Fibroblast of the aortic adventitia (primary cell): ENCODE measurements at places on chromosomes 7 and 10. TPM values are rescaled to one million over a fixed set of nuclear protein-coding genes. Genes with fewer than 3 reads are reported as not detected.

The TYW1B gene
- 0.99 and 1.9 TPM in 2 replicates for total RNA-seq

The RAB18 gene
- 48.5 and 114 TPM in 2 replicates for total RNA-seq

The FAM221A gene
- total RNA-seq: 0.74 and 1.4 TPM in 2 replicates

The CDK5 gene
- total RNA-seq: 16.1 and 28.9 TPM in 2 replicates

The PGAM2 gene
- not detected in 2 replicates for total RNA-seq

The OPALIN gene
- total RNA-seq: not detected in 2 replicates

The MBL2 gene
- total RNA-seq: not detected in 2 replicates

The TBATA gene
- total RNA-seq: not detected in 2 replicates

The CEP55 gene
- 2.7 and 36.9 TPM in 2 replicates for total RNA-seq

The FXYD4 gene
- total RNA-seq: not detected in 2 replicates

The TDRD1 gene
- total RNA-seq: 0.25 and 0.45 TPM in 2 replicates

The SYT15 gene
- under 0.01 and 0.41 TPM in 2 replicates for total RNA-seq

The SCIN gene
- 0.25 and 2.3 TPM in 2 replicates for total RNA-seq

The DAGLB gene
- total RNA-seq: 21.4 and 38.3 TPM in 2 replicates

The DDC gene
- total RNA-seq: not detected in 2 replicates

The IGFBP3 gene
- 287 and 1,278 TPM in 2 replicates for total RNA-seq

The LEP gene
- under 0.01 TPM in 1 of 2 replicates, not detected in the other for total RNA-seq

The C10orf90 gene
- total RNA-seq: 1.1 TPM in 1 of 2 replicates, not detected in the other

The THSD7A gene
- 0.49 and 2.5 TPM in 2 replicates for total RNA-seq

The CYTH3 gene
- 27.1 and 28.2 TPM in 2 replicates for total RNA-seq

The EPHA1 gene
- not detected in 2 replicates for total RNA-seq

The LBX1 gene
- total RNA-seq: 0.08 TPM in 1 of 2 replicates, not detected in the other

The PHKG1 gene
- total RNA-seq: 2.3 and 3.4 TPM in 2 replicates

The PRDX3 gene
- total RNA-seq: 67.0 and 189 TPM in 2 replicates

The ADAM8 gene
- 0.36 TPM in 1 of 2 replicates, not detected in the other for total RNA-seq

The UNCX gene
- not detected in 2 replicates for total RNA-seq

The SPDYE2B gene
- total RNA-seq: 0.16 TPM in 1 of 2 replicates, not detected in the other

The DRGX gene
- total RNA-seq: not detected in 2 replicates

The ACTR3C gene
- 0.54 TPM in 1 of 2 replicates, not detected in the other for total RNA-seq

The NOLC1 gene
- total RNA-seq: 37.2 and 45.3 TPM in 2 replicates

The ZNF736 gene
- 11.5 and 12.0 TPM in 2 replicates for total RNA-seq

The MRPL32 gene
- 28.4 and 53.1 TPM in 2 replicates for total RNA-seq

The JCAD gene
- 2.3 and 27.9 TPM in 2 replicates for total RNA-seq

The LRRC17 gene
- 95.6 and 131 TPM in 2 replicates for total RNA-seq

The SMARCD3 gene
- 44.9 and 59.7 TPM in 2 replicates for total RNA-seq

The FAM25A gene
- total RNA-seq: not detected in 2 replicates

The SLC4A2 gene
- total RNA-seq: 39.7 and 65.4 TPM in 2 replicates

The PDK4 gene
- total RNA-seq: 0.72 and 4.5 TPM in 2 replicates

The GIMAP8 gene
- total RNA-seq: 0.09 and 0.16 TPM in 2 replicates

The RBP3 gene
- total RNA-seq: not detected in 2 replicates

The CYP3A4 gene
- total RNA-seq: not detected in 2 replicates

The NAT16 gene
- total RNA-seq: not detected in 2 replicates

The ARHGEF5 gene
- 1.6 and 3.2 TPM in 2 replicates for total RNA-seq

The OR2A1 gene
- total RNA-seq: 0.27 TPM in 1 of 2 replicates, not detected in the other

The OR6B1 gene
- total RNA-seq: not detected in 2 replicates

The PCGF5 gene
- 18.2 and 44.8 TPM in 2 replicates for total RNA-seq

The ATP6V0A4 gene
- not detected in 2 replicates for total RNA-seq

The NPM3 gene
- total RNA-seq: 54.4 and 70.9 TPM in 2 replicates

The BTBD16 gene
- total RNA-seq: 0.09 TPM in 1 of 2 replicates, not detected in the other

The STEAP1B gene
- 2.5 and 38.6 TPM in 2 replicates for total RNA-seq

The STEAP1 gene
- 23.5 and 83.4 TPM in 2 replicates for total RNA-seq

The CNPY1 gene
- total RNA-seq: not detected in 2 replicates

The CREB5 gene
- 0.25 and 5.2 TPM in 2 replicates for total RNA-seq

The ABCB4 gene
- total RNA-seq: 0.81 TPM in 1 of 2 replicates, not detected in the other
